ENCODE measurements at places on chromosomes 5 and 9.

DNA sequence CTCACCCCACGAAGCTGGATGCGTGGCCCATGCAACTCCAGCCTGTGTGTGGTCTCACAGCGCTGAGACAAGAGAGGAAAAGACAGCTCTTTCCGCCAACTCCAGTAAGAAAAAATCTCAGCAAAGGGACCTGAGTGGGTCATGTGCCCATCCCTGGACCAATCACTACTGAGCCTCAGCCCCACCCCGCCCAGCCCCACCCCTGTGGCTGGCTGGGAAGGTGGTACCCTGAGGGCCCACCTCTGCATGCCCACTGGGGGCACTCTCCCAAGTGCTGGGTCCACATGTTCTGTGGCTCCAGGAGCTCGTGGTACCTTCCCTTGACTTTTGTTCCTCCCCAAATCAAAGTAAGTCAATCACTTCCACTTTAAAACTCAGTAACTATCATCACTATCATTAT is 105.1 kb upstream of the SMIM23 start:
- DNase-seq = no peak

DNA sequence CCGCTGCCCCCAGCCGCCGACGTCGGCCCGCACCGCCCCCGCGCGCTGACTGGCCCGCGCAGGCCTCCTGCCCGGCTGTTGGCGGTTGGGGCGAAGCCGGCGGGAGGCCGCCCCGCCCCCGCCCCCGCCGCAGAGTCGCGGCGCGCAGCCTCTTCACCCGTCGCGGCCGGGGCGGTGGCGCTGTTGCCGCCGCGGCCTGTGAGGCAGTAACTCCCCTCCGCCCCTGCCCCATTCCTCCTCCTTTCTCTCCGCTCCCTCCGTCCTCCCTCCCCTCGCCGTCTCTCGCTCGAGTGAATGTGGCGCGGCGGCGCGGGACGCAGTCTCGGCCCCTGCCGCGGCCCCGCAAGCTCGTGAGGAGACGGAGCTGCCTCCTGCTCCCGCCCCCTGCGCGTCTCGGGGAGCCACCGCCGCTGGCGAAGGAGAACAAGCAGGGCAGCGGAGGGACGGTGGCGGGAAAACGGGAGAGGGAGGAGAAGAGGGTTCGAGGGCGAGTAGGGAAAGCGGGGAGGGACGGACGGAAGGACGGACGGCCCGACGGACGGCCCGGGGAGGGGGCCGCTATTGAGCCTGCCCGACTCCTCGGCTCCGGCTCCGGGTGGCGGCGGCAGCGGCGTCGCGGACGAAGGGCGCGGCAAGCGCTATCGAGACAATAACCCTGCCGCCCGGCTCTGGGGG is 637 bp upstream of the ERBIN start:
- DNase-seq = peak; percentile 93

GRCh38 chr9:133953976-133954709 is 38.0 kb downstream of the VAV2 start:
- DNase-seq = no peak

DNA sequence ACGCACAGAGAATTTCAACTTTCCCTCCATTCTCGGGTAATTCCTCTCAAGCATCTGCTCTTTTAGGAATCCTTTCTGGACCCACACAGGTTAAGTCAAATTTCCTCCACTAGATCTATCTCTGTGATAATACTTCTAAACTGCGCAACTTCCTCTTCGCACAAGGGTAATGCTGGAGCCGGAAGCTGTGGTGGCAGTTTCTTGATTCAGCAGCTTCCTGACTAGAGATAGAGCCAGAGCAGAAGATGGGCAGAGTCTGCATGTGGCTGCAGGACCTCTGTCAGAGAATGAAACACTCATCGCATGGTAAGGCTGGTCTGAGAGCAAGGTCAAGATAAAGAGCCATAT is 11.1 kb upstream of the CDC42SE2 start:
- no peak for DNase-seq

All from mesenteric fat pad (tissue), 1 donor.